ENCODE measurements at places on chromosomes 11 and 22.
A peak's percentile ranks its signal among the peaks of the same experiment; 100 is the strongest.

DNA sequence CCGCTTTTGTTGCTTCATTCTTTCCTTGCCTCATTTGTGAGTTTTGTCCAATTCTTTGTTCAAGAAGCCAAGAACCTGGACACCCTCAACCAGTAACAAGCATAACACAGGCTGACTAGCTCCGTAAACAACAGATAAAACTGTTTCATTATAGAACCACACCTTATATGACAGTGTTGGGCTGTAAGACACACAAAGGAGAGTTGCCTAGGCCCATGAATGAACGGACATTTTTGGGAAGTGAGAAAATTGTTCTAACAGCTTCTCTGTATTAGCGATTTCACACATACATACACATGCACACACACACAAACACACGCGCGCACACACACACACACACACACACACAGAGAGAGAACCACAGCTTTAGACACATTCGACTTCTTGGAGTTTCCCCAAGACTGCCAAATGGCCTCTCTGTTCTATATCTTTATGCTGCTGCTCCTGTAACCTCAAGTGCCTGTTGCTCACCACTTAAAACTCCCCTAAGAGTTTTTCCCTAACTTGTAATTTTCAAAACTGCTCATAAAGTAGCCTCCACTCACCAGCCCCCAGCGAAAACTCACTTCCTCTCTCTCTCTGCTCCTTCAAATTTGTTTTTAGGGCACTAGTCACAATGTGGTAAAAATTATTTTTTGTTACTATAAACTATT, 35.9 kb downstream of the CTSC start:
- DNase-seq = no peak

GRCh38 chr11:68441466-68442230, 18.9 kb upstream of the PPP6R3 start:
- DNase-seq = no peak

DNA sequence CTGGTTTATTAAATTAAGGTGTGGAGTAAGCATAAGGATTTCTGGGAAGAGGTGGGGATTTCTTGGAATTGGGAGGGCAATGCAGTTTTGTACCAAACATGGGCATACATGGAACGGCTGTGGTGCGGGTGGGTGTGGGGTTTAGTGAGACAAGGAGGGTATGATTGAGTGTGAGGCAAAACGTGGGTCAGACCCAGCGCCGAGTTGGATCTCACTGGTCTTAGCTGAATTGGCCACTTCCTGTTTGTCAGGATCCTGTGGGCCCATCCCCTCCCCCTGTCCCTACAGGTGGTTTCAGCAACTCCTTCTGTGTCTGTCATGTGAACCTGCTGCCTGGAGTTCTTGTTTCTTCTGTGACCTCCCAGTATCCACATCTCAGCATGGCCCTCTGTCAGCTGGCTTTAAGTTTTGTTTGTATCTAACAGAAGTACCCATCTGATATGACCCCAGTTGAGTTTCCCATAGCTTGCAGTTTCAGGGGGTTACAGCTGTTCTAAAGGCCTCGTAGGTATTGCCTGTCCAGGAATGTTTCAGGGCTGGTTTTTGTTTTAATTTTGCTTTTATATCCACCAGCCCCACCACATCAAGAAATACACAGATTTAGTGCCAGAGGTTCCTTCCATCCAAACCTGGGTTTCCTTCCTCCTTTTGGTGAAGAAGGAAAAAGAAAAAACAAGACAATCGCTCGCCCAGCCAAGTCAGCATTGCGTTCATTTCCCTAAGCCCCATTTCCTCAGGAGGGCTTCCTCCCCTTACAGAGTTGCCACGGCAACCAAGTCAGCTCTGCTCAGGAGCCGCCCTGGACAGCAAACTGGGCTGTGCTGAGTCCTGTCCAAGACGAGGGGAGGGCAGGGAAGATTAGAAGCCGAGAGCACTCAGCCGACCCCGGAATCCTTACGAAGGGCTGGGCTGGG, 6.0 kb downstream of the APOL1 start:
- DNase-seq = peak; percentile 41

DNA sequence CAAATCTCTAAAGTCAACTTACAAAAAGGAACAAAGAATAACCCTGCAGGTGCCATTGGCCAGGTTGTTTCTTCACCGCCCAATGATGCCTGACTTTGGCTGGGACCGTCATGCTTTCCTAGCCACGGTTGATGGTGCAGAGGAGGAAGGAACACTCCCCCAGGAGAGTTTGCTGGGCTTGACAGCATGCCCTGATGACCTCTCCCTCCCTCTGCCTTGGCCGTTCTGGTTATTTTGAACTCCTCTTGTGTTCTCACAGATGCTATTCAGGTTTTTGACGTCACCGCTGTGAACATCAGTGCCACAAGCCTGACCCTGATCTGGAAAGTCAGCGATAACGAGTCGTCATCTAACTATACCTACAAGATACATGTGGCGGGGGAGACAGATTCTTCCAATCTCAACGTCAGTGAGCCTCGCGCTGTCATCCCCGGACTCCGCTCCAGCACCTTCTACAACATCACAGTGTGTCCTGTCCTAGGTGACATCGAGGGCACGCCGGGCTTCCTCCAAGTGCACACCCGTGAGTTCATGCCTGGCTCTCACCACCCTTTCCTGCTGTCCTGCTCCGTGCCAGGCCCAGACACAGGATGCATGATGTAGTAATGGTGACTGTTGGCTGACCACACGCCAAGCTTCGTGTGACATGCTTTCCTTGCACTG, 89.0 kb upstream of the OR4B1 start:
- no peak for DNase-seq

GRCh38 chr11:102292933-102293332, 24.4 kb upstream of the BIRC3 start:
- no peak for DNase-seq

GRCh38 chr22:24765166-24765565, 9.4 kb downstream of the PIWIL3 start:
- no peak for DNase-seq

DNA sequence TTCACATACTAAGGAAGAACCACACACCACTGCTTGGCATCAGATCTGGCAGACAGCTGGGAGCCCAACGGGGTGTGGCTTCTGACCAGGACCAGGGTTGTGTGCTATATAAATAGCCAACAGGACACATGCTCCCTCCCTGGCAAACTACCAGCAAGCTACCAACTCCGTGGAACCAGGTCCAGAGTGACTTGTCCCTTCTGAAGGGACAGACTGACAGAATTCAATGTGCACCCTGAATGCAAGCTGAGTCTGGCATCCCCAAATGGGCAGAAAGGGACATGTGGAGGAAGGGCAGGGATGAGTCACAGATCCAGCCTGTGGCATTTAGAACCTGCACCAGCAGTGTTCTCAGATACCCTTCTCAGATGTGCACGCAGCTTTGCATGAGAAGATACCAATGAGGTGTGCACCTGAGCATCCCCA, 92.9 kb downstream of the MICAL3 start:
- DNase-seq = peak; percentile 42

- no peak for DNase-seq
Measured at GRCh38 chr22:31040542-31041398, 40.3 kb upstream of the SMTN start.

DNA sequence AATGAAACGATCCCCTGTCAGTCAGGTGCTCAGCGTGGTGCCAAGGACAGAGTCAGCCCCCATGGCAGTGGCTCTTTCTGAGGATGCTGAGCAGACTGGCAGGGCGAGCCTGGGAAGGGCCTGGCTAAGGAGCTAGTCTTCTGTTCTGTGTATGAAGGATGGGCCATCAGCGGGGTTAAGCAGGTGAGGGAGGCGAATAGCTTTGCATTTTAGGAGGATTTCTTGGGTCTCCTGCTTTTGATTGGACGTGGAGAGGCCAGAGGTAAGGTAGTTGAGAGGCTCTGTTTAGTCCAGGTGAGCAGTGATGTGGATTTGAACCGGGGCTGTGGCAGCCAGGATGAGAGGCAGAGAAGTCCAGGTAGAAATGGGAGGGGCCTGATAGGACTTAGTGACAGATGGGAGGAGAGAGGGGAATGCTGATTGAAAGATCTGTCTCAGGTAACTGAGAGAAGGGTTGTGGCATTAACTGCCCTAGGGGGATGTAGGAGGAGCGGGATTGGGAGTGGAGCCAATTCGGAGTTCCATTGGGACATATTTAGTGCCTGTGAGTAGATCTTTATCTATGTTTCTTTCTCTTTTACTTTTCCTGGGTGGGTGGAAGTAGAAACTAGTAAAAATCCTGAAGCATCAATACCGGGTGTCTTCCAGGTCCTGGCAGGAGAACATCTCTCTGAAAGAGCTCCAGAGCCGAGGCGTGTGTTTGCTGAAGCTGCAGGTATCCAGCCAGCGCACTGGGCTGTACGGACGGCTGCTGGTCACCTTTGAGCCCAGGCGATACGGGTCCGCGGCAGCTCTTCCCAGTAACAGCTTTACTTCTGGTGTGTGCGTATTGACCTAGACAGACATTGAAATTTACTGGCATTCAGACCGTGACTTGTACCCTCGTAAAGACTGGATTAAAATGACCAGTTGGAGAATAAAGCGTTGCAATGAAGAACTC, 2.0 kb downstream of the IGHMBP2 start:
- no peak for DNase-seq

- DNase-seq = no peak
Measured at GRCh38 chr22:29879753-29880152, 3.2 kb upstream of the MTMR3 start.

DNA sequence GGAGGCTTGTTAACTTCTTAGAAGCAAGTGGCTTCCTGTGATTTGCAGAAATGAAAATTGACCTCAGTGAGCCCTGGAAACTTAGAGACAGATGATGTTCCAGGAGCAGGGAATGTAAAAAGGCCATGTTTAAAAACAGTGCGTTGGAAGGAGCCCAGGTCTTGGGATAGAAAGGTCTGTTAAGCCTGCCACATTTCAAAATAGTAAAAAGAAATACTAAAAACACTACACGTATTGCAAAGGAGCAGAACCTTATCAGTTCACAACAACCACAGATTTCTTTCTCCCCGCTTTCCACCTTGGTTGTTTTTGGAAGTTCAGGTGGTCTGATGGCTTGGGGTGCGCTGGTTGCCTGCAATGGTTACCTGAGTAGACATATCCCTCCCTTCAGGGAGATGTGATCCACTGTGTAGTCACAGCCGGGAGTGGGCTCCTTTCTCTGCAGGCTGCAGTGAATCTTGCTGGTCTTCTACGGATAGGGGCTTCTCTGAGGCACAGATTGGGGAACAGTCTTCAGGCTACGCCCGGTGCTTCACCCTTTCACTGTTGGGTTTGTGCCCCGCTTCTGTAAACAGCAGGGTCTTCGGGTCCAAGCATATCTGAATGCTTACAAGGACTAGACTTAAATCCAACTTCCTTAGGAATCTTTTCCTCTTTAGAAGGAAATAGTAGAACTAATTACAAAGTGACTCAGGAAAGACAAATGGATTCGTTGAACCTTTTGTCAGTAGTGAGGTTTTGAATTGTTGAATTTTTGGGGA, 1.9 kb downstream of the TEAD1 start:
- DNase-seq = no peak

DNA sequence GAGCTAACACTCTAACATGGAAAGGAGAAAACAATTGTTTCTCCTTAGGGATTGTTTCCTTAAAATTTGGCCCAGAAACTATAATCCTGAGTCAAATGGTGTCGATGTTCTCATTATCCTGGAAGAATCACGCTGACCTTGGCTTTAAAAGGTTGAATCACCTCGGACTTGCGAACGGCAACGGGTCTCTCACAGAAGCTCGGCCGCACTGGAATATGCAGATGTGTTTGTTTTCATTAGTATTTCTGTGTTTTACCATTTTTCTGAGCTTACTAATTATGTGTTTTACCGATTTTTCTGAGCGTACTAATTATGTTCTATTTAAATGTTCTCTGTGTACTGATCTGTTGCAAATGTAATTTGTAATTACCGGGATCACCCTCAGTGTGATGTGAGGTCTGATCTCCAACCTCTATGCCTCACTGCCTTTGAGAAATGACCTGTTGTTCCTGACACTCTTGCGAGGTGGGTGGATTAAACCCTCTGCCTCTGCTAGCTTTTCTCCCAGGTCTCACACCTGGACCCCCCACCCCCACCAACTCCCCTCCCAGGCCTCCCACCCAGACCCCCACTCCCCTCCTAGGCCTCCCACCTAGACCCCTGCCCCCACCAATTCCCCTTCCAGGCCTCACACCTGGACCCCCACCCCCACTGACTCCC, 38.3 kb upstream of the BRSK2 start:
- DNase-seq = no peak

DNA sequence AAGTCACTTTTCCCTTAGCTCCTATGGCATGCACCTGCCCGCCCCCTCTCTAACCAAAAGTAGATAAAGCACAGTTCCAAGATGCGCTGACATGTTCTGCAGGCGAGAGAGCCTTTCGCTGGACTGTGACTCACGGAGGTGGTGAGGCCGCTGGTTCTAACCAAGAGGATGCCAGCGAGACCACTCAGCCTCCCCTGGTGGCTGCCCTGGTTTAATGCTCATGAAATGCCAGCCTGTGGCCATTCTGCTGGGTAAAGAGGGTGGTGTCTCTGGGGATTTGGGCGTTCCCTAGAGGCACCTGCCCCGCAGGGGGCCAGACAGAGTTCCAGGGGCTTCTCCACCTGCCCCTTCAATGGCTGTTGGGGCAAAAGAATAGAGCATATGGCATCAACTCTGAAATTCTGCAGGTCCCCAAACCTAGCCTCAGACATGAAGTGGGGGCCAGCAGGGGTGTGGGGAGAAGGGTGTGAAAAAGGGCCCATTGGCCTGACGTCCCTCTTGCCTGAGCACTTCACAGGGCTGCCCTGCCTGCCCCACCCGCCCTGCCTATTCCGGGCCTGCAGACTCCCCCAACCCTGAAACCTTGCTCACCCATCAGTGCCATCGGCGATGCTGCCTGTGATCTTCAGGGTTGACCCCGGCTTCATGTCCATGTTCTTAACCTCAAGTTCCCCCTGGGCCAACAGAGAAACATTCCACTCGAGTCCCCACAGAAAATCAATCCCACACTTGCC, 8.5 kb downstream of the LGALS2 start:
- DNase-seq = no peak

DNA sequence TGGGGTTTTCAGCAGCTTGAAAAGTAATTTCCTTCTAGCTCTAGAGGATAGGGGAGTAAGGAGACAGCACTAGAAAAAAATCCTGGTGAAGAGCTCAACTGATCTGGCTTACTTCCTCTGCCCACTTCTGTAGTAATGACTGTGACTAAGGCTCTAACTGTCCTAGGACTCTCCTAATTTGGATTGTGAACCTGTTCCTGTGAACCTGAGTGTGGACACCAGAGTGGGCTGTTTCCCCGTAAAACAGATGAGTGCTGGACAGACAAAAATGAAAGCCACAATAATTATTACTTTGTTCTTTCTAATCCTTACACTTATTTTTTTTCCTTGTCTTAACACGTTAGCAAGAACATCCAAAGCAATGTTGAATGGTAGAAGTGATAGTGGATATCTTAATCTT, 154.1 kb downstream of the AASDHPPT start:
- no peak for DNase-seq

- peak; percentile 52 for DNase-seq
Measured at GRCh38 chr11:117180020-117180419, 1.5 kb downstream of the SIDT2 start.

- no peak for DNase-seq
Measured at GRCh38 chr11:113091481-113091780, 130.2 kb downstream of the NCAM1 start.

DNA sequence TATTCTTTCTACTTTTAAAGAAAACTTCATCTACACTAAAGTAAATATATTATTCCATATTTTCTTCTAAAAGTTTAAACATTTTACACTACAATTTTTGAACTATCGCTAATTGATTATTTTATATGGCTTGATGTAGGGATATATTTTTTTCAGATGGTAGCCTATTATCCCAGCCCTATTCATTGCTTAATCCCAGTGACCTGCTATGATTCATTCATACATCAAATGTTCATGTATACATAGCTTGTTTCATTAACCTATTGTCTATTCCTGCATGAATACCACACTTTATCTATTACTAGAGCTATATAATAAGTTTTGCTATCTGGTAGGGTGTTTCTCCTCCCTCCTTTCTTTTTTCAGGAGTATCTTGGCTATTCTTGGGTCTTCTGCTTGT, 5.0 kb upstream of the ROBO4 start:
- no peak for DNase-seq

Data from hematopoietic multipotent progenitor cell treated with erythropoietin and hydrocortisone succinate and interleukin-3 and kit ligand, for 6 days (in vitro differentiated cells).